ENCODE measurements at places on chromosomes 7 and 10.

- DNase-seq: no peak
Observed at GRCh38 chr7:22922307-22922706, 91.6 kb downstream of the HYCC1 start.

DNA sequence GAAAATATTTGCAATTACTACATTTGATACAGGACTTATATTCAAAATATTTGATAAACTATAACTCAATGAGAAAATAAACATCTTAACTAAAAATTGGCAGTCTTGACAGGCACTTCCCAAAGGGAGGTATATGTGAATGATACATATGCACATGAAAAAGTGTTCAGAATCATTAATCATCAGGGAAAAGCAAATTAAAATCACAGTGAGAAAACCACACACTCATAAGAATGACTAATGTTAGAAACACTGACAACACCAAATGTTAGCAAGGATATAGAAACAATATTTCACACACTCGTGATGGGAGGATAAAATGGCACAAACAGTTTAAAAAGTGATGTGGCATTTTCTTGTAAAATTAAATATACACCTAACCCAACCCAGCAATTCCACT lies 4.1 kb upstream of the VPS26A start:
- no peak for DNase-seq

DNA sequence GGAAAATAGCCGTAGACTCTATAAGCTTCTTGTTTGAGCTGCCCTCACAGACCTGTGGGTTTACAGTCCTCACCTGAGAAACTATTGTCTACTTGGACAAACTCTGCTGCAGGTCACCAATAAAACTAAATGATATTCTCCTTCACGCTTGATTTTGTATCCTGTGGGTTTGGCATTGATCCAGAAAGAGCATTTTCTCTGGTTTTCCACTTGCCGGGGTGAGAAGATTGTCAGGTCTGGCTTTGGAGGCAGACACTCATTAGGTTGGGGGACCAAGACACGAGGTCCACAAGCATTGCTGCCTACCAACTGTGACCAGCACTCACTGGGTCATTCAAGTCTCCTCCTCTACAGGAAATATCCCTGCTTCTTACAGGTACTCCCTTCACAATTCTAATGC lies 68.5 kb downstream of the CDC14C start:
- DNase-seq: no peak

DNA sequence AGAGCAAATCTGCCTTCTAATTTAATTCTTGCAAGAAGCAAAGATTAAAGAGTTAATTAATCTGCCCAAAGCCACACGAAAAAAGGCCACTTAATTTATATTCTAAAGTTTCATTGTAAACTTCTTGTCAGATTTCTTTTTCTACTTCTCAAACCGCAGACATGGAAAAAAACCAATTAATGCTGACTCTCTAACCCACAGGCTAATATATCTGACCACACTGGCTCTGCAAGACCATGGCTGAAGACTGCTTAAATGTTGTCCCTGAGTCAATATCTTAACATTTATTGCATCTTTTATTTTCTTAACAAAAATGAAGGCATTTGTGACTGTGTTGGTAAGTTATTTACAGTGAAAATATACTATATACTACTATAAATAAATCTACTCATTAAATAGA lies 234.0 kb upstream of the SP8 start:
- DNase-seq: no peak

DNA sequence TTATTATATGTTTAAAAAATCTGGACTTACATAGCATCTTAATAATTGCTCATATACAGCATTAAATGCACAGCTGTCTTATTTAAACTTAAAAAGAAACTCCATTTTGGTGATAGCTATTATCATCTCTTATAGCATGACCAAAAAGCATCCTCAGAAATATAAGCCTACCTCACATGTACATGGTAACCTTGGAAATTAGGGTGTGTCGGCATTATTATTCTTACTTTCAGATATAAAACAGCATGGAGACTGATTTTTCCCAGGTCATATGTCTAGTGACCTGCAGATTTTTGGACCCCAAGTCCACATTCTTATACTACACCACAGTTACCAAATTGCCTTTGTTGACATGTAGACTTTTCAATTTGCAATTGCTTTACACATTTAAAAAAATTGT lies 29.1 kb upstream of the ITGB1 start:
- no peak for DNase-seq

DNA sequence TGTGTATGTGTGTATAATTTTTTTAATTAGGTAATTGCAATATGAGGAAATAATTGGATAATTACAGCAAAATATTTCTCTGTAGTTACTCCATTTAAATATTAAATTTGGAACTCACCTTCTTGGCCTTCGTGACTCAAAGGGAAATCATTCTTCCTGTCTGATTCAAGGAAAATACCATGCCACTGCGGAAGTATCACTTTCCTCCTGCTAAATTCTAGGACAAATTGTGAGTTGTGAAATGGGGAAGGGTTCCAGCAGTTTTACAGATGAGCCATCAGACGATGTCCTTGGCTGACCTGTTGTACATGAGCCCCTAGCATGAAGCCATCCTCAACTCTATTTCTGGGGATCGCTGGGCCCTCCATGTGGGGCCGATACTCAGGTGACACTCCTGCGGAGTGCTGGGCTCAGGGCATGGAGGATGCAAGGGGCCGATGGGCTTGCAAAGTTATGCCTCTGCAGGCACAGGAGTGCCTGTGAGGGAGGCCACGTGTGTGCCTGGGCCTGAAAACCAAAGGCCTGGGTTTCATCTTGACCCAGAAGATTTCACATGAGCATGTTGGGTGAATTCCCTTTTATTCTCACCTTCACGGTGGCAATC lies 179.6 kb upstream of the TCERG1L start:
- no peak for DNase-seq

DNA sequence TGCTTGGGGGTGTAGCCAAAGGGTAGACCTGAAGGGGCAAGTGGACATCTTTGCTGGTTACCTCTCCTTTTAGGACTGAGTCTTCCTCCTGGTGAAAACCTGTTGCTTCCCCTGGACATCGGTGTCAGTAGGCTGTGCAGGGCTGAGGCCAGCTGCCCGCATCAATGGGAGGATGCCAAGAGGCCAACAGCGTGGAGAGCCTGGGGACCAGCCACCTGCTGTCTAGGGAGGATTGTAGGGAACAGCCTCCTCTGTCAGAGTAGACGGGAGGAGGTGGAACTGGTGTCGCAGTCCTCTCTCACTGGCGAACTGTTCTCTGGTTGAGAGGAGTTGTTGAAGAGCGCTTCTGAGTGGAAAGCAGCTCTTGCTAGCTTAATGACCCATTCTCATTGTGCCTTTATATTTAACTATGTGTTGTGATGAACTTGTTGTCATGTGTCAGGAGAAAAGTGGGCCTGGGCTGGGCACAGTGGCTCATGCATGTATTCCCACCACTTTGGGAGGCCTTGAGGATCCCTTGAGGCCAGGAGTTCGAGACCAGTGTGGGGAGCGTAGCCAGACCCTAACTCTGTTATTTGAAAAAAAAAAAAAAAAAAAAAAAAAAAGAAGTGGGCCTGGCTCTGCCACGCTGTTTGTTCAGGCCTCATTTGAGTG lies 1.8 kb downstream of the SUFU start:
- DNase-seq: no peak

GRCh38 chr7:130890176-130891020 lies 156.4 kb upstream of the KLF14 start:
- DNase-seq: no peak

- DNase-seq: no peak
Observed at GRCh38 chr7:4883033-4883371, 514 bp downstream of the RADIL start.

DNA sequence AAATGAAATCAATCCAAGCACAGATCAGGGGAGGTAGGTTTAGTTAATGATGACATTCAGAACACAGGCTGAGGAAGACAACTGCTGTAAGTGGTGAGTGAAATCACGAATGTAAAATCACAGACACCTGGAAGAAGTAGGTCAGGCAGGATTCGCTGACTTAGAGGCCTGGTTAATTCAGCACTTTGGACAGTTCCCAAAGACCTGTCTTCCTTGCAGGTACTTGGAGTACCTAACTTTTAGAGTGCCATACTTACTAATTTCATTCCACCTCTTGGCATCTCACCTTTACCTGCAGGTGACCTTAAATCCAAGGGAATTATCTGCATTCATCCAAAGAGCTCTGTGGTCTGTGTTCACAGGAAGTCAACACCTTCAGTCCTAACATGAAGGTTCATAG lies 822.3 kb downstream of the PHTF2 start:
- no peak for DNase-seq

DNA sequence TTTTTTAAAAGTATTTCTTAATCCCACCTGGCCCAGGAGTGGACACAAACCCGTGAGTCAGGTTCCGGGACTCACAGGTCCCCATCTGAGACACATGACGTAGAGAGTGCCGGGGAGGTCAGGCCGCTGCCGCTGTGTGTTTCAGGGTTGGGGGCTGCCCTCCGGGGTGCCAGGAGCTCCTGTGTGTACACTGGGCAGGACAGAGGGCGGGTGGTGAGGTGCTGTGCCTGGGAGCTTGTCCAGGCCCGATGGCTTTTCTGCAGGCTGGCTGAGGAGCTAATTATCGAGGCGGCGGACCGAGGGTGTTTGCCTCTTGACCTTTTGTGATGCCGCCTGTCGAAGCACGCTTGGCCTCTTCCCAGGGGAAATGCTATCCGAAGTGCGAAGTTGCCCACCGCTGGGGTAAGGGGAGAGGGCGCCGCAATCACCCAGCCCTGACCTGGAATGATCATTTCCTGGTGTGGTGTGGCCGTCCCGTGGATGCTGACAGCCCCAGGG lies 42.1 kb downstream of the FOXL3 start:
- DNase-seq: peak; percentile 52

- DNase-seq: peak; percentile 82
Observed at GRCh38 chr10:29658984-29659965, 24.5 kb upstream of the SVIL start.

- no peak for DNase-seq
Observed at GRCh38 chr7:127910670-127911069, 120.6 kb downstream of the LRRC4 start.

DNA sequence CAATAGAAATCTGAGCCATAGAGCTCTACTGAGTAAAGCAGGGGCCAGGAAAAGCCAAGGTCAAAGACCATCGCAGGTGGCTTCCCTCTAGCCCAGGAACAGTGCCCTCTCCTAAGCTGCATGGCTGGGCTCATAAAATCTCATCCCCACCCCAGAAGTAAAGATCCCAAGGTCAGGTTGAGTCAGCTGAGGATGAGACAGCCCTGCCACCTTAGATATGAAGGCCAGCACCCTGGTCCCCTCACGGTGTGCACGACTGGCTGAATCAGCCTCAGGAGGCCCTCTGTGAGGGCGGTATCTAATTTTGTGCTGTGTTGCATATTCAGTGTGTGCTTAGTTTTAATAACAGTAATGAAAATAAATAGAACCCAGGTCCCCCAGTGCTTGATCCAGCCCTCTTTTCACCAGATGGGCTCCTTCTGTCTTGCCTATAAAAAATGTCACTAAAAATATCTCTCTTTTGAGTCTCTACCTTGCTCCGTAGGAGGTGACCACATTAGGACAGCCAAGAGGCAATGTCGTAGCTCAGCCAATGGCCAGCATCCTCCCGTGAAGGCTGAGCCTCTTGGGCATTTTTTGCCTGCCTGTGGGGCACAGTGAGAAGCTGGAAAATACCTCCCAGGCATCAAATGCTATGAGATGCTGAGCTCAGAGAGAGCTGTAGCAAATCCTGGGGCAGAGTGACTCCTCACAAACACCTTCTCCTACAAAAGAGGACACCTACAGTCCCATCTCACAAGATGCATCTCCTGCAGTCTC lies 424.0 kb downstream of the PLXNA4 start:
- DNase-seq: no peak

GRCh38 chr7:114959931-114960330 lies 38.0 kb downstream of the MDFIC start:
- DNase-seq: no peak

- no peak for DNase-seq
Observed at GRCh38 chr10:6671976-6672375, 91.9 kb upstream of the PRKCQ start.

GRCh38 chr7:83936056-83936708 lies 258.4 kb downstream of the SEMA3A start:
- no peak for DNase-seq

DNA sequence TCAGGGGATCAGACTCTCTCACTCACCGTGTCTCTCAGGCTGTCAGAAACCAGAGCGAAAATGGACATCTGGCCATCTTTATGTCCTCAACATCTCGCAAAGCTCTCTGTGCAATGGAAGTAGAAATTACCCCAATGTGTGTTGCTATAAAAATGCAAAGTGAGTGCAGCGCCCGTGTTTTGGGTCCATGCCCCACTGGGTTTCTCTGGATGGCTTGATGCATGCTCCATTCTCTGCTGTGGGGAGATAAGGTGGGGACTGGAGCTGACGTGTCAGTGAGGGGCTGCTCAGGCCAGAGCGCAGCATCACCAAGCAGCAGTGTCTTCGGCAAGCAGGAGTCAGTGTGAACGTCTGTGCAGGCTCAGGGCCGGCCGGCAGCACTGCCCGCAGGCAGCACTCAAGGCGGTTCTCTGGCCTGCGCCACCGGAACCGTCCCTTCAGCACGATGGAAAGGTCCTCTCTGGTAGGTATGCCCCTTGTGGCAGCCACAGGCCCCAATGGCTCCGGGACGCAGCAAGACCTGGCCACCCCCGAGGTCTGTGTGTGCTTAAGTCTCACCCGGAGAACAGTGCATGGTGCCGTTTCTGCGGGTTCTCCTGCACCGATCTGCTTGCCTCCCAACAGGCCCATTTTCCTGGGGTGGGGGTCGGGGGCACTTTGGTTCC lies 30.2 kb downstream of the WDR86 start:
- DNase-seq: no peak

DNA sequence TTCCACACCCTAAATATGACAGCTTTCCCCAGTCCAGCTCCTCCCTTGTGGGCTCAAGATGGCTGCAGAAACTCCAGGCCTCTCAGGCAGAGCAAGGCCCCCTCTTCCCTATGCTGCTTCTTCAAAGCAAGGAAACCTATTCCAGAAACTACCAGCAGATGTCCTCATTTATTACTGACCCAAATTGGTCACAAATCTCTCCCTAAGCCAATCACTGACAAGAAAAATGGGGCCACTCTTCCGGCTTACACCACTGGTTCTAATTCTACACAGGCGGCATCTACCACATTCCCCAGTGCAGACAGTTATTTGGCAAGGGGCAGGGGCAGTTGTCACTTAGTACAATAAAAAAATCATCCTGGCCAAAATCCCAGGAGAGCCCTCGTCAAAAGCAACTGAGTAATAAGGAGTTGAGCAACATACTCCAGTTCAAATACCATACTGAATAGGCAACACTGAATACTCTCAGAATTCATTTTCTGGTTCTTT lies 150.4 kb downstream of the SFMBT2 start:
- peak; percentile 79 for DNase-seq

All from RWPE2 (cell line).